COLO829 (cell line): ENCODE measurements at places on chromosomes 2 and 18.

DNA sequence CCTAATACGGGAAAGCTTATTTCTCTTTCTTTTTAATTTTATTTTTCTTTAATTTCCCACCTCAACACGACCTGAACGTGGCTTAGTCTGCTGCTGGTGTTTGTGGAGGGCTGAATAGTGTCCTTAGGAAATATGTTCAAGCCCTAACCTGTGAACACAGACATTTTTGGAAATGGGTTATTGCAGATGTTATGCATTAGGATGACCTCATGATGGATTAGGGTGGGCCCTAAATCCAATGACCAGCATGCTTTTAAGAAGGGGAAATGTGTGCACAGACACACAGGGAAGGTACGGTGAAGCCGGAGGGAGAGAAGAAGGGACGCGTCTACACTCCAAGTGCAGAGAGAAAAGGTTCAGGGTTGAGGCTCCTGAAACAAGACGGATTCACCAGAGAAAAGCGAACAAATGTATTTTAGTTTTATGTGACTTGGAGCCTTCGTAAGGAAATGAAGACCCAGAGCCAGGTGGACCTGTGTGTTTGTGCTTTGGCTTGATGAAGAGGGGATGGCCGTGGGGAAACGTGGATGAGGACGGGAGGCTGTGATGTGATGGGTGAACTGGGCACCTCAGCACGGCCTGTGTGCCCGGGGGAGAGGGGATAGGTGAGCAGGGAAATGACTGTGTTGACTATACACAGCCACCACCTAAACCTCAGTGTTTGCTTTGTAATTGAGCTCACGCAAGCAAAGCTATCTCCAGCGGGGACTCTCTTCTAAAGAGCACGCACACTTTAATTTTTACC, 37.5 kb downstream of the RTP5 start:
- DNase-seq: no peak

DNA sequence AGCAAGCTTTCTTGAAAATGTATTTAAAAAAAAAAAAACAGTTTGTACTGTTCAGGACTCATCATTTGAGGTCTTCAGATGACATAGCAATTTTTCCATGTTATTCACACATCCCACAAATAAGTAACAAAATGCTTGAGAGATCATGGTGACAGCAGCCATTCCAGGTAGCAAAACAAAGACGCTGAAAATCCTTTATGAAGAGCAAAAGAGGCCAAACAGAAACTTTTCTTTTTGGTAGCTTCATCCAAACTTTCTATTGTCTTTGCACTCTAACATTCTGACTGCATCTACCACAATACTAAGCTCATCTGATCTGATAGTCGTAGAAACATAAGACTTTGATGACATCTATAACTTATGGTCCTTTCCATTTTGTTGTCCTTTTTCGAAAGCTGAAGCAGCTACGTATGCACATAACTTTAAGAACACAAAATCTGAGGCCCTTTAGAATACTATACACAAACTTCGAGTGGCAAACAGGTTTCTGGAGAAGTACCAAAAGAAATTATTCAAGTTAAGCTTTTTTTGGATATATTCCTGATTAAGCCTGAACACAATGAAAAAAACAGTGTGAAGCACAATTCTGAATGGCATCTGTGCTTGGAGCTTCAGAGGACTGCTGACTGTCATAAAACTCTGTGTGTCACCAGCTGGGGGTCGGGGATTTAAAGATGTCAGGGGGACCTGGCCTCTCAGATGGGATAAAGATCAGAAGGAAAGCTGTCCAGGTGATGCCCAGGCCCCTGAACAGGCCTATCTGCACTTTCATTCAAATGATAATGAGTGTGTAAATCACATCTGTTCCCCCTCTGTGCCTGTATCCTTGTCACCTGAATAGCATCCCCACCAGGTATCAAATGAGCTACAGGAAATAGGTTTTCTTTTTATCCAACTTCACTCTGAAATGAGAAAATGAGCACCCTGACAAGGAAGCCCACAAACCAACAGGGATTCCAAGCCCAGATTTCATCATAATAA, 75.8 kb downstream of the ZEB2 start:
- no peak for DNase-seq

DNA sequence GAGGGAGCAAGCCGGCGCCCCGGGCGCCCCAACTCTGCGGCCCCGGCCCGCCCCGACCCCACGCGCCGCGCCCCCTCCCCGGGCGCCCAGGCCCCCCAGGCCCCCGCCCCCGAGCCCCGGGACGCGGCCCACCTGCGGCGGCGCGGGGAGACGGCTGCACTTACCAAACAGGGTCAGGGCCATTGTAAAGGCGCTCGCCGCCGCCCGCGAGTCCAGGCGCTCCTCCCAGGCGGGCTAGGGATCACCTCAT, 526 bp downstream of the CHN1 start:
- no peak for DNase-seq

DNA sequence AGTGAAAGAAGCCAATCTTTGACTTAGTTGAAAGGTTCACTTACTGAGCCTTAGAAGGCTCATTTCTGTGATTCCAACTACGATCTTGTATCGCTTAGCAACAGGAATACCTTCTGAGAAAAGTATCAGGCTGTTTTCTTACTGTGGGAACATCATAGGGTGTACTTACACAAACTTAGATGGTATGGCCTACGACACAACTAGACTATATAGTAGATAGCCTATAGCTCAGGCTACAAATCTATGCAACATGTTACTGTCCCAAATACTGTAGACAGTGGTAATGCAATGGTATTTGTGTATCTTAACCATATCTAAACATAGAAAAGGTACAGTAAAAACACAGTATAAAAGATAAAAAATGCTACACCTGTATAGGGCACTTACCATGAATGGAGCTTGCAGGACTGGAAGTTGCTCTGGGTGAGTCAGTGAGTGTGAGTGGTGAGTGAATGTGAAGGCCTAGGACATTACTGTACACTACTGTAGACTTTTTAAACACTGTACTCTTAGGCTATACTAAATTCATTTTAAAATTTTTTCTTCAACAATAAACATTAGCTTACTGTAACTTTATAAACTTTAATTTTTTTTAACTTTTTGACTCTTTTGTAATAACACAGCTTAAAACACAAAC, 148.8 kb upstream of the STON1 start:
- DNase-seq: no peak

- no peak for DNase-seq
Measured at GRCh38 chr2:24287171-24287570, 73.2 kb downstream of the ITSN2 start.

DNA sequence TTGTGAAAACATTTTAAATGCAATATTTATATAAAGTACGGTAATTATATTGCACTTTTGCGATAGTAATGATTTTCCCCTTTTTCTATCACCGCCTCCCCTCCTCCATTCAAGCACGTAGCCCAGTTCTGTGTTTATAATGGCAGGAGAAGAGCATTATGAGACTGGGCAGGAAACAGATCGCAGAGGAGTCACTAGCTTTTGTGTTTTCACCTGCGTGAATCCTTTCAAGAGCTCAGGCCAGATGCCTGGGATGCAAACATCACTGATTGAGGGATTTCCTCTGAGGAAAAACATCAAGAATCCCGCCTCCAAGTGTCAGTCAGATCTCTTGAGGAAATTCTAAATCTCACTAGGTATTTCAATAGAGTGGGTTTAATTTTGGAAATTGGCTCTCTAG, 178.4 kb upstream of the FN1 start:
- DNase-seq: no peak

DNA sequence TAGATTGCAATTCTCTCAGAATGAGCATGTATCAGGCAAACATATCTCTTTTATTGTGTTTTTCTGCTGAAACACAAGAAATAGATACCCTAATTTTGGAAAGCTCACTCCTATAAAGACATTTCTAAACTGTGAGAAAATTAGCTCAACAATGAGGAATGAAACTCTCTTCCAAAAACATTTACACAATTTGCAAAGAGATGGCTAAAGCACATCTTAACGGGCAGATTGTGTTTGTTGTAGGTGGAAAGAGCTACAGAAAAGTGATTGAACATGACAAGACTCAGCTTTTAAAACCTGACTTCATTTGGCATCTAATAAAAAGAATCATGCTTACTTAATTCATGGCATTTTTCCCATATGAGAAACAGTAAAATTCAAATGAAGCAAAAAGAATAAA, 175.0 kb upstream of the SLC39A10 start:
- DNase-seq: no peak

DNA sequence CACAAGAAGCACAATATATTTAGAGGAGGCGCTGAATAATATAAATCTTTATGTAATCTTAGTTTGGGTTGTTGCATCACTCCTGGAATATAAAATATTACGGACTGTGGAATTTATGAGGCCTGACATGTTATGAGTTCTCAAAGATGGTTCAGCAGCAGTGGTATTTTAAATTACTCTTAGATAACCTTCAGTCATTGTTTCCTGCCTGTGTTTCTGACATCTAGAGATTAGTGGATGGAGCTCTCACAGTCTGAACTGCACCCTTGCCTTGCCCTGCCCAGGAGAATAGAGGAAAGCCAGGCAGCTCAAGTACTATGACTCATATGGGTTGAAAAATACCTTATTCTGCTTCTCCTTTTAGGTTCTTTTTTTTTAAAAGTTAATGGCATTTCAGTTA, 70.0 kb downstream of the ACSL3 start:
- DNase-seq: no peak
